ENCODE measurements at places on chromosomes 6 and 20.

GRCh38 chr6:124237911-124238310 is 434.2 kb downstream of the NKAIN2 start:
- DNase-seq = no peak

- DNase-seq = peak; percentile 24
Measured at GRCh38 chr6:151627689-151628444, 134.1 kb downstream of the CCDC170 start.

- no peak for DNase-seq
Measured at GRCh38 chr6:64984948-64985347, 722.1 kb downstream of the EYS start.

DNA sequence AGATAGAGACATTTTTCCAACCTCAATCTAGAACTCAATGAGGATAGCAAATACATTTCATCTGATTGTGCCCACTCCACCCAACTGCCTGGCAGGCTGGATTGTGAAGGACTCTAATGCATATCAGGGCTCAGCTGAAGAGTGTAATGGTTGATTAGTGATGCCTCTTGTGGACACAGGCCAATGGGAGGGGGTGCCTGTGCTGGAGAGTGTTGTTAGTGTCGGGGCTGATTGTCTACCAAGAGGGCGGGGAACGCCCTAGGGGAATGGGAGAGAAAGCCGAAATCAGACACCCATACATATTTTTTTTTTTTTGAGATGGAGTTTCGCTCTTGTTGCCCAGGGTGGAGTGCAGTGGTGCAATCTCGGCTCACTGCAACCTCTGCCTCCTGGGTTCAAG is 103.7 kb upstream of the SALL4 start:
- no peak for DNase-seq

GRCh38 chr6:14542670-14543366 is 425.2 kb downstream of the CD83 start:
- DNase-seq = no peak
